ENCODE measurements at places on chromosomes 12 and 14.

DNA sequence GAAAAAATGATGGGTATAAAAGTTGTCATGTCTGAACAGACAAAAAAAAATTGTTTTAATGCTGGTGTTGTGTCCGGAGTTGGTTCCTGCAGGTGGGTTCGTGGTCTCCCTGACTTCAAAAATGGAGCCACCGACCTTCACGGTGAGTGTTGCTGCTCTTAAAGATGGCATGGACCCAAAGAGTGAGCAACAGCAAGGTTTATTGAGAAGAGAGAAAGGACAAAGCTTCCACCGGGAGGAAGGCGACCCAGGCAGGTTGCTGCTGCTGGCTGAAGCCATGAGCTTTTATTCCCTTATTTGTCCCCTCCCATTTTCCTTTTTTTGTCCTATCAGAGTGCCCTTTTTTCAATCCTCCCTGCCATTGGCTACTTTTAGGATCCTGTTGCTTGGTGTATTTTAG is at the start of gene TAS2R31:
TSS of gene TAS2R31 (minus strand) at position 101 of the 400 bp plus-strand sequence. CDS start at position 29, 72 bp downstream.
- no peak for DNase-seq

DNA sequence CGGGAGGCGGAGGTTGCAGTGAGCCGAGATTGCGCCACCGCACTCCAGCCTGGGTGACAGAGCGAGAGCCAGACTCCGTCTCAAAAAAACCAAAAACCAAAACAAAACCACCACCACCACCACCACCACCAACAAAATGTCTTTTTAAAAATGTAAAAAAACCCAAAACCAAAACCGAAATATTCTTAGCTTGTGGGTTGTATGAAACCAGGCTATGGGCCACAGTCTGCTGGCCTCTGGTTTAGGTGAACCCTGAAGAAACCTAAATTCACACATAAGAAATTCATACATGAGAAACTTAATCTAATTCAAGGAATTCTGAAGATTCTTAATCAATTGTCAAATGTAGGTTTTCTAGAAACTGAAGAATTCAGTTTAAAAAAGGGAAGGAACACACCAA is 37.6 kb downstream of the INSM2 start:
- no peak for DNase-seq

GRCh38 chr12:97716356-97716755 is 253.8 kb downstream of the RMST start:
- peak; percentile 10 for DNase-seq

- peak; percentile 86 for DNase-seq
These were observed 17.4 kb upstream of the LYZ start for GRCh38 chr12:69330475-69331473.

DNA sequence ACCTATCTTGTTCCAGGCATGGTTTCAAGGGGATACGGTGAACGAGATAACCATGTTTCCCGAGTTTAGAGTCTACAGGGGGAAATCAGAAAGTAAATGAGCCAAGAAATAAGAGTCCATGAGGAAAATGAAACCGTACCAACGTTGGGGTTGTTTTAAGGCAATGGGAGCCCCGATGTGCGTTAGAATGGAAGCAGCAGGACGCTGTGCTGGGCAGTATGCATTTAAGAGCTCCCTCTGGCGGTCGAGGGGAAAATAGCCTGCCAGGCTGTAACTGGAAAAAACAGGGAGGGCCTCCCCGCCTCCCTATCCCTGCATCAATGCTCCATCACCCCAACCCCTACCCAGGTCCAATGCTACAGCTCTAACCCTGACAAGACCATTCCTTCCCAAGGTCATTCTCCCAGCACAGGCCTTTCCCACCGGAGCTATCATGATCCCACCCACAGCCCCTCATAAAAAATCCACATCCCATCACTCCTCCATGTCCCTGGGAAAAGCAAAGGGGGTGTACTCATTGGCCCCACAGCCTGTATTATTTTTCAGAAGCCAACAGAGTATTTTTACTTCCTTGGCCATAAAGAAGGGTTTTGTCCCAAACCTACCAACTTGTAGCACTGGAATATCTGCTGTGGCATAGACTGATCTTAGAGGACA is 226.3 kb upstream of the NOS1 start:
- DNase-seq = peak; percentile 74

GRCh38 chr12:117120787-117121186 is 21.6 kb upstream of the TESC start:
- DNase-seq = peak; percentile 88

Data from NCI-H510A treated with DMSO at 0.1 percent for 48 hours (cell line).